ENCODE measurements at places on chromosomes 16 and 17.

DNA sequence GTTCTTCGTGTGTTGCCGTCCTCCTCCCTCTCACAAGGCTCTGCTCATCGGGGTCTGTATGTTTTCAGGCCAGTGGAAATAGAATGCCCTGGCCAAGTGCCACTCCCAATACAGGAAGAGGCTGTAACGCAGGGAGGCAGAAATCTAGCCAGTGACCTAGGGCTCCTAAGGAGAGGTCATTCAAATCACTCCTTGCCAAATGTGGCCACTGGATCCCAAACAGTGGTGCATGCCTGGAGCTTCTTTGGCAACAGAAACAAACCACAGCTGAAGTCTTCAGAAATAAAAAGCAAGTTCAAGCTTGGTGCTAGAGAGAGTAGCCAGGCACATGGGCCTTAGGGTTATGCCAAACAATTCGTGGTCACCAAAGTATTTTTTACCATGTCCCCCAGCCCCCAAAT lies 66.1 kb downstream of the SMG6 start:
- no peak for DNase-seq

GRCh38 chr16:31081428-31082351 lies 7.1 kb downstream of the PRSS53 start:
- DNase-seq, result no peak

GRCh38 chr16:55981557-55981956 lies 106.4 kb upstream of the CES5A start:
- no peak for DNase-seq

DNA sequence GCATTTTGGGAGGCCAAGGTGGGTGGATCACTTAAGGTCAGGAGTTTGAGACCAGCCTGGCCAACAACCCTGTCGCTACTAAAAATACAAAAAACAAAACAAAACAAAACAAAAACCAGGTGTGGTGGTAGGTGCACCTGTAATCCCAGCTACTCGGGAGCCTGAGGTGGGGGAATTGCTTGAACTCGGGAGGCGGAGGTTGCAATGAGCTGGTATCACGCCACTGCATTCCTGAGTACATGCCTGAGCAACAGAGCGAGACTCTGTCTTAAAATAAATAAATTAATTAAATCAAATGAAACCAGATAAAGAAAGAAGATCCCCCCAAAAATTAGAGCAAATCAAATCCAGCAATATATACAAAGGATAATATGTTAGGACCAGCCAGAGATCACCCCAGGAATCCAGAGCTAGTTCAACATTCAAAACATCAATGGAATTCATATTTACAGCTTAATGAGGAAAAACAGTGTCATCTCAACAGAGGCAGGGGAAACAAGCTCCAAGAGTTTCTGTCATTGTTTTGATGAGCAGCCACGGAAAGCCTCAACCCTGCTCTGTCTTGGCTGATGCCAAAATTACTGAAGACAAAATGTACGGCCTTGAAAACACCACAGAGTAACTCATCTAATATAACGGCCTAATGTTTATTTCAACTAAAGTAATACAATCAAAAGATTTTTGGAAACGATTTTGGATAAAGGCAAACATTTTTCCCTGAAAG lies 3.7 kb downstream of the PEMT start:
- DNase-seq, result no peak

GRCh38 chr16:3774819-3775218 lies 57.5 kb upstream of the TRAP1 start:
- DNase-seq, result no peak

DNA sequence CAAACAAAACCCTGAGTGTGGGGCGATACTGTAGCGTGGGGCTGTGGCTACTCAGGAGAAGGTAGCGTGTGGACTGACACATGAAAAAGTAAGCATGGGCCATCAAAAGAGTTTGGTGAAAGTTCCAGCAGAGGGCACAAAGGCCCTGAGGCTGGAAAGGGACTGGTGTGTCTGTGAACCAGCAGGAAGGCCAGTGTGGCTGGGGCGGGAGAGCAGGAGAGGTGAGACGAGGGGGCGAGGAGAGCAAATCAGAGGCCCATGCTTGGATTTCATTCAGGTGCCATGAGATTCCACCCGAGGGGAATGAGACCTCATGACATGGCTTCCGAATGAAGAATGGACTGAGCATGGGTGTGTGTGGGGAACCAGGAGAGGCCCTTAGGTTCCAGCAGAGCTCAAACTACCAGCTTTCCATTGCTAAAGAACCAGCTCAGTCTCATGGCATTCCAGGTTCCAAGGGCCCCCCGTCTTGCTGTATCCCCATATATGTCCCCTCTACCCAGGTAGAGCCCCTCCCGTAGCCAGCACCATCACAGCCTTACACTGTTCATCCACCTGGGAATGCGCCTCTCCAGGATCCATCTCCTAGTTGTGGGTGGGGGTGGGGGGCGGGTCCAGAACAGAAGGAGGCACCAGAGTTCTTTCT lies 31.1 kb downstream of the TRPV2 start:
- no peak for DNase-seq

DNA sequence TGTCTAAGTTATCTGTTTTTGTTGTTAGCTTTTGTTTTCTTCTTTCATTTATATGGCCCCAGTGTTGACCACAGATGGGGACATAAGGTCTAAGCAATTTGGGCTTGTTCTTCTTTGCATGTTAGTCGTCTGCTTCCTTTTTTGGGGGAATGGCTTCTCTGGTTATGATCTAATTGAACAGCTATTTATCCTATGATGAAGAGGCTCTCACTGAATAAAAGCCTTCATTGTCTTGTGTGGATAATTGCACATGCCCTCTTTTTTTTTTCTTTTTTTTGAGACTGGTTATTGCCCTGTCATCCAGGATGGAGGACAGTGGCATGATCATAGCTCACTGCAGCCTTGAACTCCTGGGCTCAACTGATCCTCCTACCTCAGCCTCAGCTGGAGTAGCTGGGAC lies 13.7 kb downstream of the SMARCE1 start:
- DNase-seq, result no peak

DNA sequence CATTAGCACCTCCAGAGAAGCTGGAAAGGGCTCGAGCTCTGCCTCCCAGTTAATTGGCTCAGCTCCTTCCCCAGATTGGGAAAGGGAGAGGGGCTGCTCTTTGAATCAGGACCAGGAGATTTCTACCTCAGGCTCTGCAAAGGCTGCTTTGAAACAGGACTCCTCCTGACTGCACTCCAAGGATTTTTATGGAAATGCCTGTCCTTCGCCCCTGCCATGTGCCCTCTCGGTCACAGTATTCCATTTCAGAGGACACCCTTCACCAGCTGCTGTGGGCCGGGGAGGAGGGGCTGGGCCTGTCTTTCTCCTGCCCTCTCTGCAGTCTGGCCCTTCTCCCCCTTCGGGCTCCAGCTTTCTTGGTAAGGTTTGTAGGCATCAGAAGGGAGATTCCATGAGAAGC lies 13.6 kb downstream of the MRM1 start:
- no peak for DNase-seq

GRCh38 chr17:9381068-9381467 lies 194.6 kb downstream of the STX8 start:
- no peak for DNase-seq

Data from activated CD8-positive, alpha-beta T cell treated with anti-CD3 and anti-CD28 coated beads, Interleukin-2, amount 10 ng/mL, durations not matched to agents 7 days and 5 days (primary cell).